Nephron progenitor cell (in vitro differentiated cells): ENCODE measurements at places on chromosomes 13 and 19.

- DNase-seq, result no peak
Observed at GRCh38 chr13:106918557-106918860, 350.6 kb upstream of the ARGLU1 start.

- no peak for DNase-seq
Observed at GRCh38 chr19:58052256-58052655, 6.8 kb upstream of the ZNF135 start.

DNA sequence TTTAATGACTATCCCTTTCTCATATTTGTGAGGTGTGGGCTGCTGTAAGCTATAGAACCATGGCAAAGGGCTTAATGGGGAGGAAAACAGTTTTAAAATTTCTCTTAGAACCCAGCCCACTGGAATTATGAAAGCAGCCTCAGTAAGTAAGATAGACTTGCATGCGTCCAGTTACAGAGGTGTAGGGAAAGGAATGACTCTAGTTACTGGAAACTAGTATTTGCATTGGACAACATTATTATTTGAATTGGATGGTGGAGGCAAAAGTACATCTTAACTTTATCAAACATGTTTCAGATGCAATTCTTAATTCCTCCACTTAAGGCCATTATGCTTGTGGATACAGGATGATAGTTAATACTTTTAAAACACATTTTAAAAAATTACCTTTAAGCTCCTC is 292.9 kb downstream of the SPRY2 start:
- DNase-seq, result no peak

DNA sequence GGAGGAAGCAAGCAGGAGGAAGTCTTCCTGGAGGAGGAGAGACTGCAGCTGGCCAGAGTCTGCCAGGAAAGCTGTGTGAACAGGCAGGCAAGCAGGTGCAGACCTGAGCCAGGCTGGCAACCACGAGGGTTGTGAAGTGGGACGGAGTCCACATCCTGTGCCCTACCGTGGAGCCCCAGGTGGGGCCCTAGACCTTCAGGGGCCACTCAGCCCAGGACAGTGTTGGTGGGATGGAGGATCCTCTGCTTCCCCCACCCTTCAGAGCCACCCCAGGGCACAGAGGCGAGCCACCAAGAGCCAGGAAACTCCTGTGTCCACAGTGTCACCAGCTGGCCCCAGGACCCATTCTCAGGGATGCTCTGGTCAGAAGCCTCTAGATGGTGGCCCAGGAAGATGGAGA is 8.4 kb upstream of the VSTM2B start:
- no peak for DNase-seq

- DNase-seq, result no peak
Observed at GRCh38 chr13:48318821-48319511, 15.4 kb downstream of the RB1 start.

DNA sequence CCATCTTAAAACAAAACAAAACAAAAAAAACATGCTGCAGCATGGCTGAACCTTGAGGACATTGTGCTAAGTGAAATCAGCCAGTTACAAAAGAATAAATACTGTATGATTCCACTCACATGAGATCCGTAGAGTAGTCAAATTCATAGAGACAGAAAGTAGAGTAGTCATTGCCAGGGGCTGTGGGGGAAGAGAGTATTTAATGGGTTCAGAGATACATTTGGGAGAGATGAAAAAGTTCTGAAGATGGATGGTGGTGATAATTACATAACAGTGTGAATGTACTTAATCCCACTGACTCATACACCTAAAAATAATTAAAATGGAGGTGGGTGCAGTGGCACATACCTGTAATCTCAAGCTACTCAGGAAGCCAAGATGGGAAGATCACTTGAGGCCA is 72.0 kb upstream of the C1QTNF9 start:
- no peak for DNase-seq

DNA sequence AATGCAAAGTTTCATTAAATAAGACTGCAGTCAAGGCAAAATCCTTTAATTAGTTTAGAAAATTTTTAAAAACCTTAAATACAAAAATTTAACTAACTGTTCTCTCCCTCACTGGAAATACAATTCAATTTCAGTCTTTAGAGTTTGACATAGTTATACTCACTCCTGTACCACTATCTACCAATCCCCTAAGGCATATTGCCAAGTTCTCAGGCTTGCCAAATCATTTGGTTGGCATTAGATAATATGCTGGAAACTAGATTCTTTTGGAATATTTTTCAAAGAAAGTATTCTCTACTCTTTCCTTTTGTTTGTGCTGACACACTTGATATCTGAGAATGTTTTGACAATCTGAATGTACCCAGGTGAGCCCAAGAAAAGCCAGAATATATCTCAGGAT is 77.2 kb downstream of the TSC22D1 start:
- DNase-seq, result no peak

DNA sequence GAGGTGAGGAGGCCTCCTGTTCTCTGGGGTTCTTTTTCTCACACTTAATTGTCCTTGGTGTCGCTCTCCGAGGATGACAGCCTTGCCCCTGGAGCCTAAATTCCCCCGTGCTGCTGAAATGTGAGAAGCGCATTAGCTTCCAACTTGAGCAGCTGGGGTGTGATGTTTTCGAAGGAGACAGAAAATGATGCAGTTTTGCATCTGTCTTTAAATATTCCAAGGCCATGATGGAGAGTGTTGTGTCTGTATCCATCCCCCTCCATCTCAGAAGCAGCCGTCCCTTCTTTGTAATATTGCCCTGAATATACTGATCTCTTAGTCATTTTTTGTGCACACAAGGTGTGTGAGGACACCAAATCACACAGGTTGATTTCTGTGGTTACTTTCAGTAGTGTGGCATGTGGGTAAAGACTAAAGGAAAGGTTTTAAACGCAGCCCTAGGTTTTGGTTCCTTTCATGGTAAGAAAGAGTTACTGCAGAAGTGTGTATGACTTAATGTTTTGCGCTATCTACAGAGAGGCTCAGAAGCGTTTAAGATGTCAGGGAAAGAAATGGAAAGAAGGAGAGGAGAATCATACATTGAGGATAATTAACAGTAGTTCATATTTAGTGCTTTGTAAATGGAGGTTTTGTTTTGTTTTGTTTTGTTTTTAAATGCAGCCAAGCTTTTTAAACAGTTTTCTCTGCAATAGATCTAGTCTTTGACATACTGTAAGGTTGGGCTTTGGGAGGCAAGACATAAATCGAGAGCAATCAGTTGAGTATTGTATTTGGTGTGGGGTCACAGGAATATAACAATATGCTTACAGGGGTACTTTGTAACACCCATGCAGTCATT is 1.6 kb downstream of the NBEA start:
- no peak for DNase-seq

- no peak for DNase-seq
Observed at GRCh38 chr19:11587975-11588631, 9.2 kb upstream of the ZNF627 start.

- no peak for DNase-seq
Observed at GRCh38 chr13:112168761-112169160, 101.8 kb downstream of the SOX1 start.

DNA sequence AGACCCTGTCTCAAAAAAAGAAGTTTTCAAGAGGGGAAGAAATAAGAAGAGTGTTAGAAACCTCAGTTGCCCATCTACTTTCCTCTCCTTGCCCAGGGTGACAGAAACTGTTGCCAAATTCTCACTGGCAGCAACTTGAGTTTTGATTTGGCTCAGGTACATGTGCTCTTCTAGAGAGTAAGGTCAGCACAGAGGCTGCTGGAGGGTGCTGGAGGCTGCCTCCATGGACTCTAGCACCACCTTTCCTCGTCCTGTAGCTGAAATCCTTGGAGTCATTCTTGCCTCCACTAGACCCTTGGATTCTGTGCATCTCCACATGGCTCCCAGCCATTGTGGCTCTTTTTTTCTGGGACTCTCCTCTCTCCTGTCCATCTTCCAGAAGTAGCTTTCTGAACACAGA is 149.1 kb downstream of the TM9SF2 start:
- no peak for DNase-seq

- no peak for DNase-seq
Observed at GRCh38 chr19:5628461-5628860, 5.6 kb downstream of the SAFB start.

DNA sequence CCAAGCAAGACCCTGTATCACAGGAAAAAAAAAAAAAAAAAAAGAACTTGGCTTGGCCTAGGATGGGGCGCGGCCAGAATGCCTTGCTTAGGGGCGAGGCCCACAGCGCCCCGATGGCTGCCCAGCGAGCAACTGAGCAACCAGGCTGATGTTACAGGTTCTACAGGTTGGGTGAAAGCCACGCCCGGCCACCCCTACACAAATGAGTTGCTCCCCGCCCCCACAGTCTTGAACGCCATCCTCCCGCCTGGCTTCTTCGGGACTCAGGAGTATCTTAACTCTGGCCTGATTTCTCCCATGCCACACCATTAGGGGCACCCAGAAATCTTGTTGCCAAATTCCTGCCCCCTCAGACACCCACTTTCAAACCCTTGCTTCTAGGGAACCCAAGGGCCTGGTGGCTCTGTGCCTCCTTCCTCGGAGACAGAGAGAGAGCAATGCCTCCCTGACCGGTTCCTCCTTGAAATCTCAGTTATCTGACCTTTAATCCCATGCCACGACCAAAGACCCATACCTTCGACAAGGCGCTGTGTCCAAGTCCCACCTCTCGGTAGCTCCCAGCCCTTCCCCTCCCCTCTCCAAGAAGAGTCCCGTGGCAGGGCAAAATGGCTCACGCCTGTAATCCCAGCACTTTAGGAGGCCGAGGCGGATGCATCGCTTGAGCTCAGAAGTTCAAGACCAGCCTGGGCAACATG is 1.1 kb upstream of the CBLC start:
- DNase-seq, result no peak

GRCh38 chr19:7873304-7874075 is 700 bp downstream of the PRR36 start:
- DNase-seq, result peak; percentile 57

DNA sequence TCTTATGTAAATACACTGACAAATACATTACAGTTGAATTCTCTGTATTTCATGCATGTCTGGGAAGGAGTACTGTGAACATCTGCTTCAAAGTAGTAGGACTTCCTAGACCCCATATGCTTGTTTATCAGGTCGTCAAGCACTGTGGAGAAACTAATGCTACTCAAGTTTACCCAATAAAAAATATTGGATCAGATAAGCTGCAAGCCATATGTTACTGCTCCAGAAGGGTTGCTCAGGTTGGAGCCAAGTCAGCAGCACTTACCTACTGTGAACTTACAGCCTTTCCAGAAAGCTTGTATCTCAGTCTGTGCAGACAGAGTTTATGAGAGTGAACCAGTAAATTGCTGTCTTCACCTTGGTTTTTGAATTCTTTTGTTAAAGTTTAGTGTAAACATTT is 36.2 kb downstream of the SLAIN1 start:
- no peak for DNase-seq

DNA sequence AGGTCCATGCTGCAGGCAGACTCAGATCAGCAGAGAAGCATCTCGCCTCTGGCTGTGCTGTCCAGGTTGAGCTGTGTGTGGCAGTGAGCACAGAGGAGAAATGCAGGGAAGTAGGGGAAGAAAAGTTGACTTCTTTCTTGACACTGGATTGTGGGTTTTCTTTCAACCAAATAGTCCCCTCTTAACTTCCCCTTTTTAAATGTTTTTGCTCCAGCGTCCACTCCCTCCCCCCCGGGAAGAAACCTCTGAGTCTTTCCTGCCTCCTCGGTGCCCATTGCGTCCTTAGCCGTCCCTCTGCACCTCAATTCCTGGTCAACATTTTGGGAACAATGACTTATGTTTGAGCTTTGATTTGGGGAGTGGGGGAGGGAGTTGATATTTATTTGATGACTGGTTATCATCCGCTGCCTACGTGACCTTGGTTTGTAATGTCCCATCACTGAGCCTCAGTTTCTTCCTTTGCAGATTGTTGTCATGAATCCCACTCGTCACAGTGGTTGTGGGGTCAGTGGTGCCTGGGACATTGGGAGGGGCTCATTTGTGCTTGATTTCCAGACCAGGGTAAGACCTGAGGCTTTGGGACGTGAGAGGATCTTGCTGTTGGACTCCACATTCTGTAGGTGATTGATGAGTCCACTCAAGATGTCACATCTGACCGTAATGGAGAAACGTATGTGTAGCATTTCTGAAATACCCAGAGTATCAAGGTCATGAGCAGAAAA is at the start of gene LILRB2:
Gene LILRB2, minus strand, starts transcription at position 104 of the 722 bp plus-strand sequence. CDS start 614 bp downstream, outside the sequence.
- DNase-seq, result no peak

DNA sequence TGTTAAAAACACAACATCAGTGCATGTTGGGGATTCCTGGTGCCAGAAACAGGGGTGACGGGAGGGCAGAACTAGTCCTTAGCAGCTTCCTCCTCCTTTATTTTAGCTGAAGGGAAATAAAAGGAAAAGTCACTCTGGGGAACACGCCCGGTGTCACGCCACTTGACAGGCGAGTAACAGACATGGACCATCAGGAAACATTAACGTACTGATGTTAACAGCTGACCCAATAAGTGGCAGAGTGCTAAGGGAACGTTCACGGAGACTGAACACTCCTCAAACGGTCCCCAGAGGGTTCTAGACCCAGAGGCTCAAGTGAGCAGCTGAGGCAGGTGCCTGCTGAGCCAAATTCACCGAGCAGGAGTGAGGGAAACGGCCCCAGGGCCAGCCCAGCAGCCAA is 13.9 kb upstream of the EIF3G start:
- DNase-seq, result no peak

GRCh38 chr13:29474991-29475390 is 120.5 kb downstream of the SLC7A1 start:
- DNase-seq, result no peak

- DNase-seq, result peak; percentile 8
Observed at GRCh38 chr13:53638040-53638439, 609.4 kb downstream of the OLFM4 start.

DNA sequence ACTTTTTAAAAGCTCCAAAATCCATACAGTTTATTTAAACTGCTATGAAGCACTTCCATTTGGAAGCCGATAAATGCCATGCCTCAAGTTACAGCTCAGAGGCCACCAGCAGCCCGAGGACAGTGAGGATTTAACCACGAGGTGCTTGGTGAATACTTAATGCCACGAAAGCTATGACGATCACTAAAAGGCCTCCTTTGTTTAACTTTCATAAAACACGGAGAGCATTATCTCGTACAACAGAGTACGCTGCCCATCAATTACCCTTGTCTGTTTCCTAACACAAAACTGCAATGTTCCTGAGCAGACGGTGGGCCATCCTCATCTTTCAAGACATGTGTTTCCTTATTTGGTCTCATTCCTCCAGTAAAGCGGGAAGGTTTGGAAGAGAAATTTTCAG is 58.4 kb downstream of the PEPD start:
- DNase-seq, result no peak

- DNase-seq, result no peak
Observed at GRCh38 chr13:24614306-24615080, 65.7 kb upstream of the ATP12A start.

DNA sequence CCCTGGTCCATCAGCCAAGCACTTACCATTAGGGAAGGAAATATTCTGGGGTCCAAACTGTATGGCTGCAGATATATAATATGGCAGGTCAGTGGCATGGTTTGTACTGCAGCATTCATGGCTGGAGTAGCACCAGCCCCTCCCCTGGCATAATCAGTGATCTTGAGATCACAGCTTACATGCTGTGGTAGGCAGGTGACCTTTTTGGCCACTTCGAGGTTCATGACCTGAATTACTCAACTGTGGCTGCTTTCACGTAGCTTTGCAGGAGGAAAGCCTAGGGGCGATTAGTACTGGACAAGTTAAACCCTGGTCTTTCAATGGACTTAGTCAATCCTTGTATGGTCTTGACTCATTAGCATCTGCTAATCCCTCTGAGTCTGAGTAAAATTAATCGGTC is 169.8 kb downstream of the SPRY2 start:
- no peak for DNase-seq

- DNase-seq, result no peak
Observed at GRCh38 chr13:19072543-19072942, 109.1 kb downstream of the TUBA3C start.
